ENCODE measurements at places on chromosomes 3 and 15.

- DNase-seq: no peak
These were observed 306.8 kb upstream of the STT3B start for GRCh38 chr3:31225923-31226322.

- peak; percentile 77 for DNase-seq
These were observed 10.4 kb downstream of the SOX2 start for GRCh38 chr3:181722156-181722555.

DNA sequence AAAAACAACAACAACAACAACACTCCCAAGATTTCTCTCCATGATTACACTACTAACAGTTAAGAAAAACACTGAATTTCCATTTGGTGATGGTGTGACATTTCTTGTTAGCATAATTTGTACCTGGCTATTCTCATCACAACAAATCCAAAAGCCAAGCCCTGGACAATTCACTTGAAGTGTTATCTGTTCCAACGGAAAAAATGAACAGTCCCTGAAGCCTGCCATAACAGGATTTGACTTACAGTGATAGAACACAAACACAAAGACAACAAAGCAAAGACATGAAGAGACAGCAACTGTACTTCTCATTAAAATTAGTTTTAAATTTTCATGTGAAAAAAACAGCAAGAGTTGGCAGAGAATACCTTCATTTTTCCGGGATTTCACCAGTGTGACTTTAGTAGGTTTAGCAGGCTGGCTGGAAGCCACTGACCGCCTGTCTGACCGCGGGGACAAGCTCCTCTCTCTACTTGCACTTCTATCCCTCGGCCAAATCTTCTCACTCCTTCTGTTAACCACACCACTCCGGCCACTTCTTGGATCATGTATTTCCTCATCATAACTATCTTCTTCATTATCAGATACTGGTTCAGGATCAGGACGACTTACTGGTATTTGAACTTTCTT, 56.3 kb downstream of the TJP1 start:
- no peak for DNase-seq

DNA sequence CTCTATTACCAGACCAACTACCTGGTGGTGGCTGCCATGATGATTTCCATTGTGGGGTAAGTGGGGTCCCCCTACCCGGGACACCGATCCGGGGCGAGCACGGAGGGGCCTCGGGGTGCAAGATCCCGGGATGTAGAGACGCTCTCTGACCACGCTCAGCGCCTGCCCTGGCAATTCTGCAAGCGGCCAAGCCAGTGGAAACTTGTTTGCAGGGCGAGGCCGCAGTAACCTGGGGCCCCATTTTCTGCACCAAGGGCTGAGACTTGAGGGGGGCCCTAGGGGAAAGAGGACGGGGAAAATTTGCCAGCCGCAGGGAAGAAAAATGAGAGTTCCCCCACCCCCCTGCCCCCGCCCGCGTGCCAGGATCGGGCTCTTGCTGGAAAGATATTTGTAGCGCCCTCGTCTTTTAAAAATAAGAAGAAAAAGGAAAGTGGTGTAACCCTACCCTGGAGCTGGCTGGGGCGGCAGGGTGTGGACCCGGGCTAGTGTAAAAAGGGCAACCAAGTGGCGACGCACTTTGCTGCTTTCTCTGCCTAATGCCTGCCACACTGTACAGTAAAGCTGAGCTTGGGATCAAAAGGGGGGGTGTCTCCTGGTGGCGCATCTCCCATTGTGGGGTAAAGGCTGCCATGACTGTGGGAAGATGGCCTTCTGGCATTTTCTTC, 563 bp downstream of the ARL6IP5 start:
- DNase-seq: peak; percentile 36

DNA sequence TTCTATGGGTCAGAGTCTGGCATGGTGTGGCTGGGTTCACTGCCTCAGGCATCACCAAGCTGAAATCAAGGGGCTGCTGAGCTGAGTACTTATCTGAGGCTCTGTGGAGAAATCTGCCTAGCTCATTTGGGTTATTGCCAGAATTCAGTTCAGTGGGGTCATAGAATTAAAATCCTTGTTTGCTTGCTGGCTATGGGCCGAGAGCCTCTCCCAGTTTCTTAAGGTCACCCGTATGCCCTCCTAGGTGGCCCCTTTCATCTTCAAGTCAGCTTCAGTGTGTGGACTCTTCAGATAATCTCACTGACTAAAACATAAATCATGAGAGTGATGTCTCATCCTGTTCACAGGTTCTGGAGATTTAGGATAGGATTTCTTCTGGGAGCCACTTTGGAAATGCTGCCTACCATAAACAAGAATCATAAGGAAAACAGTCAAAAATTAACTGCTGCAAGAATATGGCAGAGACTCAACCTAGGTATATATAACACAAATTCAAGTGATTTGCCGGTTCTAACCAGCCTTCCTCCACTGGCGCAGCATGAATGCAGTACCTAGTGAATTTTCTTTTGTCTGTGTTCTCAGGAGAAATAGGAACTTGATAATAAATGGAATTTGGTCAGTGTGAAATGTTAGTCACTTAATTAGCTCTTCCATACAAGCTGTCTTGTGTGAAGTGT, 5.3 kb downstream of the CP start:
- peak; percentile 20 for DNase-seq

- DNase-seq: no peak
These were observed 75.0 kb downstream of the LRRC28 start for GRCh38 chr15:99326235-99326634.

- DNase-seq: no peak
These were observed 102.5 kb downstream of the AKAP13 start for GRCh38 chr15:85482894-85483293.

GRCh38 chr3:56193519-56193918, 274.7 kb downstream of the ERC2 start:
- DNase-seq: no peak

DNA sequence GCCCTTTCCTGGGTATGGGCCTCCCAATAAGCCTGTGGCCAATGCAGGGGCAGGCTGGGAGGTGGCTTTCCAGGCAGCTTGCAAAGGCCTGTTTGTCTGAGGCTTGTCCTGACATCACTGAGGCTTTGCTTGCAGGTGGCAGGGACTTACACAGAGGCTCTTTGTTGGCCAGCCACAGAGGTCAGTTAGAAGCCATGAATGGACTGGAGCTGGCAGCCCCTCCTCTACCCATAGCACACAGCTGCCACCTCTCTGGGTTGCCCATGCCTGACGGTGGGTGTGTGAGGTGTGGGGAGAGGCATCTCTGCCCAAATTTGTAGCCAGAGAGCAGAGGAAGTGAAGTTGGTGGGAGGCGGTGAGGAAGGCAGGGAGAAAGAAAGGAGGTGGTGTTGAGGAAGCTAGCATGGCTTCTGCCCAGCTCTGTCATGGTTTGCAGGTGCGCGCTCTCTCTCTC, 17.1 kb downstream of the LIMD1 start:
- peak; percentile 74 for DNase-seq

- DNase-seq: no peak
These were observed 42.8 kb upstream of the RNU6-1 start for GRCh38 chr15:67882487-67883233.

DNA sequence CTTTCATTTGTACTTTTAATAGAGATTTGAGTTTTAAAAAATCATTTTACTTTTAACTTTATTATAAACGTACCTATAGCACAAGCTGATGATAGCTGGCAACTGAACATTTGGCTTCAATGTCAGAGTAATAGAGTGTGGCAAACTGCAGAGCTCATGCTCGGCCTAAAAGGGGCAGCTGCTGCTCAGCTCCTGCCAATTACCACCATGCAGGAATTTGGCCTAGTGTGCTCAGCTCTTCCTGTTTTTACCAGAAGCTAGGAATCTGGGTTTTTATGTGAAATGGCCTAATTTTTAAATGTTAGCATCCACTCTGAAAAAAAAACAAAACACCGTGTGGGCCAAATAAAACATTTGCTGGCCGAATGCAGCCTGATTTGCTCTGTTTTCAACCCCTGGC, 1.8 kb downstream of the IFT122 start:
- peak; percentile 69 for DNase-seq

DNA sequence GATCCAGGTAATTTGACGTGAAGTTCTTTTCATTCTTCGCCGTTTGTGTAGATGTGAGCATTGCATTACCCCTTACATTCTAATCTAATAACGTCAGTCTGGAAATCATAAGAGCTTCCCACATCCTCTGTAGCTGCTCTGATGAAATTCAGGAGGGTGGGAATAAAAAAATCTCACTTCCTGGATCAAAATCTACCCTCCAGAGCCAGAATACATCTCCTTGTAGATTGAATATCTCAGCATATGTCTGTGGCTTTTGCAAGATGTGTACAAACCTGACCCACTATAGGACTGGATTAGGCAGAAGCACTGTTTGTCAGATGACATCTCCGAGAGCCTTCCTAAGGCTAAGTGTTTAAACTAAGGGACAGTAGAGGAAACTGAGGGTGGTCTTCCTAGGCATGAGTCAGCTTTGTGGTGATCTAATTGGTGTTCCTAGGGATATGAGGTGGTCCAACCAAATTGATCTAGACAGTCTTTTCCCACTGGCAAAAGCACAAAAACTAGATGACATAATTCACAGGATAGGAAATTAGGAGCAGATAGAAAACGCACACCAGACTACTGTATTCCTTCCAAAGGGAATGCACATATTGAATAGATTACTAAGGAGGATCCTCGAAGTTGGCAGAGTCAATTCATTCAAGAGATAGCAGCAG, 216.3 kb upstream of the LRTM1 start:
- DNase-seq: no peak

DNA sequence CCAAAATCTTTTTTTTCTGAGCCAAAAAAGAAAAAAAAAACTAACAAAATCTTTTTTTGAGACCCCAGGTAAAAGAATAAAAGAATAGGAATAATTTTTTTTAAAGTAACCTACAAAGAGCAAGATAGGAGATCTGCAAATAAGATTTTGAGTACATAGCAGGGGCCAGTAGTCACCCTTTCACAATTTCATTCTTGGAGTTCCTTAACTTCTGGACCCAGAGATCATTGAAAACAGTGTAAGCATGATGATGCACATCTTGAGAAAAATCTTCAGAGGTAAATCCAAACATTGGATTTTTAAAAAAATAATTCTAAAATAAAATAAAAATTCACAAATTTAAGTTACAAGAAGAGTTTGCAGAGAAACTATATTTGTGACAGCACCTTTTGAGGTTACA, 18.8 kb downstream of the TFRC start:
- DNase-seq: no peak

GRCh38 chr3:58293516-58293915, 12.5 kb upstream of the RPP14 start:
- DNase-seq: peak; percentile 40

- DNase-seq: peak; percentile 70
These were observed 15.4 kb upstream of the RFC4 start for GRCh38 chr3:186821429-186822387.

DNA sequence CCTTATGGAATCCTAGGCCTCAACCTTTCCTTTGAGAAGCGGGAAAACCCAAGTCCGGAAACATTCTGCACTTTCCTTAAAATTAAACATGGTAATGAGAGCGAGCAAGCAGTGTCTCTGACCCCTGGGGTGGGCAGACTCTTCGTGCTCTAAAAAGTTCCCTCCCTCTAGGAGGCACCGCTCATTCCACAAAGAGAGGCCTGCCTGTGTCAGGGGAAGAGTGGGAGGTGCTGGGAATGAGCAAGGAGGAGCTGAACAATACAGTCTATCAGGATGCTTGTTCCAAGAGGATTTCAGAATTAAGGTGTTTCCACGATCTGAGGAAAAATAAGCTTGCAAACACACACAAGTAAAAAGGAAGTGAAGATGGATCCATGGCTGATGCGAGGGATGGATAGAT, 6.0 kb upstream of the RLBP1 start:
- DNase-seq: no peak

DNA sequence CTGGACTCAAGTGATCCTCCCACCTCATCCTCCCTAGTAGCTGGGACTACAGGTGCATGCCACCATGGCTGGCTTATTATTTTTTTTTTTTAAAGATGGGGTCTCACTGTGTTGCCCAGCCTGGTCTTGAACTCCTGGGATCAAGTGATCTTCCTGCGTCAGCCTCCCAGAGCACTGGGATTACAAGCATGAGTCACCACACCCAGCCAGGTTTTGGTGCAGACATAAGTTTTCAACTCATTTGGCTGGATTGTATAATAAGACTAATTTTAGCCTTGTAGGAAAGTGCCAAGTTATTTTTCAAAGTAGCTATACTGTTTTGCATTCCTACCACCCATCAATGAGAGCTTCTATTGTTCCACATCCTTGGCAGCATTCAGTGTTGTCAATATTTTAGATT, 32.1 kb downstream of the BUB1B start:
- no peak for DNase-seq

GRCh38 chr3:60573494-60573893, 677.8 kb downstream of the FHIT start:
- DNase-seq: no peak

GRCh38 chr15:41790169-41790568, 15.9 kb downstream of the MAPKBP1 start:
- DNase-seq: no peak

DNA sequence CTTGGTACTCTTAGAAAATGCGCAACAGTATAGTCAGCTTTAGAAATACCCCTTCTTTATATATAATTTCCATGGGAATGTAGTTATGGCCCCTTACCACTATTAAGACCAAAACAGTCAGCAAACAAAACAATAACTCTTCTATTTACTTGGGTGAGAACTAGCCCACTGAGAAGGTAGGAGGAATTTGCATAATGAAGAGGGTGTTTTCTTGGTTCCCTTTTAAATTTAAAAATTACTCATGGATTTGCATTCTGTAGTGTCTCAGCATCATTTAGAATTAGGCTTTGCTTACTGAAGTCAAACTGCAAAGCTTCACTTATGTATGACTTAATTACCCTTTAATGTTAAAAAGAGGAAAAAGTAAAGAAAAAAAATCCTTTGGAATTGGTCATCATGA, 350.8 kb downstream of the PTPRG start:
- no peak for DNase-seq

GRCh38 chr15:42131826-42132806, 24.3 kb downstream of the PLA2G4F start:
- DNase-seq: peak; percentile 22

GRCh38 chr3:7745711-7746110, 755.9 kb upstream of the LMCD1 start:
- no peak for DNase-seq

DNA sequence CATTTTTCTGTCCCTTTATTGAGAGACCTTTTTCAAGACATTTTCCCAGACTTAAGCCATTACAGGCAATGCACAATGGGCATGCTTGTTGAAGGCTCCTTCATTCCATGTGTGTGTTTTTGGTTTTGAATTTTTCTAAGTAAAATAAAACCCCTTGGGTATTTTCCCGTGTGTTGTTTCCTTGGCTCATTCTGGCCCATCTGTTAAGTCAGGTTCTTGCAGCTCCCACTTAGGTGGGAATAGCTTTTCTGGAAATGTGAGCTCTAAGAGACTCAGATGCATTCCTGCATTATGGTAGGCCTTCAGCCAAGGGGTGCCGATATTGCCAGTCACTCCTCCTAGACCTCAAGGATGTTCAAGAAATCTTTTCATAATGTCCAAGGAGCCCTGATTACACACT, 314.9 kb downstream of the CACNA2D3 start:
- no peak for DNase-seq

Measured in brain (organoid and tissue), 16 donors.